IgD-negative memory B cell (primary cell): ENCODE measurements at places on chromosomes 3 and 15. TPM values are rescaled to one million over a fixed set of nuclear protein-coding genes. Genes with fewer than 3 reads are reported as not detected.

Gene TTC21A
- 5.5 TPM for polyA plus RNA-seq

Gene WDR93
- not detected for polyA plus RNA-seq

Gene OR5H15
- not detected for polyA plus RNA-seq

Gene PCSK6
- polyA plus RNA-seq, result 0.14 TPM

Gene MAGEL2
- not detected for polyA plus RNA-seq

Gene NPAP1
- polyA plus RNA-seq, result not detected

Gene TMC3
- polyA plus RNA-seq, result 0.04 TPM

Gene BDH1
- polyA plus RNA-seq, result 19.0 TPM

Gene ECE2
- not detected for polyA plus RNA-seq

Gene GPR176
- polyA plus RNA-seq, result 0.46 TPM

Gene RASL12
- not detected for polyA plus RNA-seq

Gene CHDH
- 0.45 TPM for polyA plus RNA-seq

Gene HIGD2B
- not detected for polyA plus RNA-seq

Gene FMN1
- polyA plus RNA-seq, result not detected

Gene CFAP100
- not detected for polyA plus RNA-seq

Gene MORF4L1
- 218 TPM for polyA plus RNA-seq

Gene CGNL1
- polyA plus RNA-seq, result 0.16 TPM

Gene ANKRD63
- not detected for polyA plus RNA-seq

Gene ALG1L2
- 1.1 TPM for polyA plus RNA-seq

Gene C2CD4A
- not detected for polyA plus RNA-seq

Gene HGD
- polyA plus RNA-seq, result 0.24 TPM

Gene PPARG
- not detected for polyA plus RNA-seq

Gene TRIM42
- not detected for polyA plus RNA-seq

Gene SNX33
- 0.05 TPM for polyA plus RNA-seq

Gene ZMYND10
- polyA plus RNA-seq, result not detected

Gene LRRIQ4
- not detected for polyA plus RNA-seq

Gene PLXNB1
- not detected for polyA plus RNA-seq

Gene RASGRP1
- 32.6 TPM for polyA plus RNA-seq

Gene GOLGA8S
- polyA plus RNA-seq, result not detected

Gene SQOR
- polyA plus RNA-seq, result 62.6 TPM

Gene GOLGA6L7
- polyA plus RNA-seq, result not detected

Gene CCDC9B
- 0.11 TPM for polyA plus RNA-seq

Gene UBAP1L
- polyA plus RNA-seq, result 0.26 TPM

Gene KLHL40
- polyA plus RNA-seq, result not detected

Gene FOXP1
- polyA plus RNA-seq, result 277 TPM

Gene GRK7
- not detected for polyA plus RNA-seq

Gene LRTM1
- not detected for polyA plus RNA-seq

Gene CHRNA5
- 0.95 TPM for polyA plus RNA-seq

Gene CYP1A2
- polyA plus RNA-seq, result not detected

Gene KBTBD13
- polyA plus RNA-seq, result not detected

Gene SERINC4
- polyA plus RNA-seq, result 1.1 TPM

Gene CHAC1
- polyA plus RNA-seq, result 0.84 TPM

Gene C15orf61
- 4.3 TPM for polyA plus RNA-seq

Gene CPB1
- polyA plus RNA-seq, result not detected

Gene SLC6A20
- 0.69 TPM for polyA plus RNA-seq

Gene SPATA12
- not detected for polyA plus RNA-seq

Gene SMAD6
- polyA plus RNA-seq, result not detected

Gene KLHDC8B
- polyA plus RNA-seq, result 0.54 TPM

Gene CX3CR1
- 10.3 TPM for polyA plus RNA-seq

Gene EPHB3
- not detected for polyA plus RNA-seq

Gene REC114
- not detected for polyA plus RNA-seq

Gene GUCA1C
- not detected for polyA plus RNA-seq

Gene DNAH12
- not detected for polyA plus RNA-seq
